NCI-H2029 (cell line): ENCODE measurements at places on chromosomes 16 and 17.

- DNase-seq: no peak
Measured at GRCh38 chr17:83175119-83175821, 95.9 kb downstream of the METRNL start.

DNA sequence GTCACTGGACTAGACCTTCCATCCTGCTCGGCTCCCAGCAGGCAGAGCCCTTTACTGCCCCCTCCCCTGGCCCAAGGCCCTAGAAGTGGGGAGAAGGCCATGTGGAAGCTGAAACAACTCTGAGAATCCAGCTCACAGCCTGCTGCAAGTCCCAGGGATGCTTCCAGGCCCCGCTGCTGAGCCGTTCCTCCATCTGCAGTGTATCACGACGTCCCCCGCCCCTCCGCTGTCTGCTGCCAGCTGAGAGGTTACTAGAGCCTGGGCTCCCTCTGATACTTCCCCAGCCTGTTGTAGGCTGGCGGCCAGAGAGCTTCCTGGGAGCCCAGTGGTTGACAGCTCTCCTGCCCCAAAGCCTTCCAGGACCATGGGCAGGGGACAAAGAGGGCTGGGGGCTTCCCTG lies 118.2 kb downstream of the MGAT5B start:
- DNase-seq: no peak

GRCh38 chr17:45311760-45312476 lies 4.9 kb downstream of the MAP3K14 start:
- DNase-seq: peak; percentile 67

DNA sequence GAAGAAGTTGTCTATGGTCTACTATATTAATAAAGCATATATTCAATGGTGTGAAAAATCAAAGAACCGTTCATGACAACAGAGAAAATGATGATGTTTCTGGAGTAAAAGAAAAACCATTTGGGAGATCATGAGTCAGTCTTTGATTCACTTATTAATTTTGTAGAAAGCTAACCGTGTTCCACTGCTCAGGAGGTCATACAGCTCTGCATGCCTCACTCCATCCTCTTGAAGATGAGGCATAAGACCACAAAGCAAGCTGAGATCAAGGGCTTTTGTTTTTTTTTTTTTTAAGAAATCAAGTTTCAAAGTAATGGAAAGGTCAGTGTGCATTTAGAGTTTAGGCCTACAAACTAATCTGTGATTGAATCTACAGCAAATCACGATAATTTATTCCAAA lies 206.4 kb downstream of the CEP112 start:
- DNase-seq: no peak

DNA sequence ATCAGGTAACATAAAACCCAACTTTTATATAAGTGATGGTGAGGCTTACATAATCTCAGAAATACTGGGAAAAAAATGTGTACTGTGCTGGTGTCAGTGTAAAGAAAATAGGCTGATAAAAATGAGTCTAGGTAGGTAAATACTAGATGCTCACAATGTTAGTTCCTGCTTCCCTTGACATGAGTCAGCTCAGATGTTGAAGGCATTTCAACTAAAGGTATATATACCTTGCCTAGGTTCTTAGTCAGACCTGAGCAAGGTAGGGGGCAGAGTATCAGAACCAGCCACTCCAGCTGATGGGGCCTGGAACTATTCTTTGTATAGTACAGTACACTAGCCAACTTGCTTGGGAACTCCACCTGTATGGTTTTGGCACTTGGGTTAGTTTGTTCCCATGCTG lies 51.0 kb upstream of the CA10 start:
- DNase-seq: no peak

- DNase-seq: no peak
Measured at GRCh38 chr16:66304151-66304550, 62.3 kb upstream of the CDH5 start.

DNA sequence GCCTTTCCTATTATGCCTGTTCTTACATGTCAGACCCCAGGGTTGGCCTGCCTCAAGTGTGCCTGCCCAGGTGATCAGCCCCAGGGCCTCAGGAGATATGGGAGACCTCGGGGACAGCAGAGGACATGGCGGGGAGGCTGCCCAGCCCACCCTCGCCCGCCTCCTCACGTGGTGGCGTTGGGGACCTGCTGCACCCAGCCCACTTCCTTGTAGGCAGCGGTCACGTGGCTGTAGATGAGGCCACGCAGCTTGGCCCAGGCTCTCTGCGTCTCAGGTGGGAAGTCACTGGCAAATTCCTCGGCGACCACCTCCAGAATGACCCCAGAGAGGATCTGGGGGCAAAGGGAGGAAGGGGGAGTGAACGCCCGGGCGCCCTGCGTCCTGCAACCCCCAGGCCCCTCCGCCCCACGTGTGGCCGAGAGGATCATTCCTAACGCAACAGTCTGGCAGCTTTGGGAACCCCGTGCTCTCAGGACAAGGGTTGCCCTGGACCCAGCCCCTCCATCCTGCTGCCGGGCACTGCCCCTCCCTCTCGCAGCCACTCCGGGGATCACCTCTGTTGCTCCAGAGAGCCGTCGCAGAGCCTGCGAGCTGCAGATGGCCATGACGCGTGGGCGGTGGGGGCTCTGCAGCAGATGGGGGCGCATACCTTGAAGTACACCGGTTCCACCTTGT lies 6.6 kb downstream of the CYGB start:
- no peak for DNase-seq

DNA sequence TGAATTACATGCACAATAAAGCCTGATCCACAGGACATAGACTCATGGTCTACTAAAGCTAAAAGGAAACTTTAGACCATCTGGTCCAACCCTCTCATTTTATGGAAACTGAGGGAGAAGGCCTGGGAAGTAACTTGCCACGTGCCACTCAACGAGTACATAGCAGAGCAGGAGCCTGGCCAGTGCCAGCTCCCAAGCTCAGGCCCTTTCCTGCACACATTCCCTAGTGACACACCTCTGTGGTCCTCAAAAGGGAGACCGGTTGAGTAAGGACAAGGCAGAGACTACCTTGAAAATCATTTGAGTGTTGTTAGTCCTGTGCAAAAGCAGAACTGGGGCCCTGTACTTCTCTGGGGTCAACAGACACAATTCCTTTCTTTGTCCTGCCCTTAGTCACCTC lies 2.8 kb downstream of the CCL4L2 start:
- DNase-seq: no peak

GRCh38 chr17:77352441-77352840 lies 211.7 kb downstream of the SEC14L1 start:
- no peak for DNase-seq

GRCh38 chr17:1956134-1956533 lies 69.0 kb downstream of the RTN4RL1 start:
- DNase-seq: no peak

DNA sequence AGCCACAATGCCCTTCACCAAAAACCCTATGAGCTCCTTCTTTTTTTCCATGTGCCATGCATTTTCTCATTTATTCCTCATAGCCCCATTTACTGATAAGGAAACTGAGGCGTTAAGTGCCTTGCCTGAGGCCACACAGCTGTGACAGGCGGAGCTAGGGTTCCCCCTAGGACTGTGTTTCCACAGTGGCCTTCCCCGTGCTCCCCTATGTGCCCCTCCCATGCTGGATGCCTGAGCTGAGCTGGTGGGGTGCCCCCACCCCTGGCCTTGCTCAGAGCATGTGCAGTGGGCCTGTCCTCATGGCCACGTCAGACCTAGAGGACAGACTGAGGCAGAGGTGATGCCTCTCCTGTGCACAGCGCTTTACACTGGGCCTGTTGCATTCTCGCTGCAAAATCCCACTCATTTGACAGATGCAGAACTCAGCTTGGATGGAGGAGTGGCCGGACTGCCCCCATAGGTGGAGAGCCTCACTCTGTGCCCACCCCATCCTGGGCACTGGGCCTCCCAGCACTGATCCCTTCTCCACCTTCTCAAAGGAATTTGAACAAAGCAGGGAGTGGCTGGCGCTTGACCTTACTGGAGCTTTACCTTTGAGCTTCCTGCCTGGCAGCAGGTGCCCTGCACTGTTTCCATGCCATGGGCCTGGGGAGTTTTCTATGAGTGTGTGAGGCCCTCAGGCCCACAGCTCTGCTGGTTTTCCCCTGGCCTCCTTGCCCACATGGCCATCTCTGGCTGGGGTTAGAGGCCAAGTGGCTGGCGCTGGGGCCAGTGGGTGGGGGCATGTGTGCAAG lies 2.6 kb downstream of the MAP2K3 start:
- DNase-seq: no peak

GRCh38 chr16:88437367-88437964 lies 15.6 kb upstream of the ZFPM1 start:
- DNase-seq: no peak

DNA sequence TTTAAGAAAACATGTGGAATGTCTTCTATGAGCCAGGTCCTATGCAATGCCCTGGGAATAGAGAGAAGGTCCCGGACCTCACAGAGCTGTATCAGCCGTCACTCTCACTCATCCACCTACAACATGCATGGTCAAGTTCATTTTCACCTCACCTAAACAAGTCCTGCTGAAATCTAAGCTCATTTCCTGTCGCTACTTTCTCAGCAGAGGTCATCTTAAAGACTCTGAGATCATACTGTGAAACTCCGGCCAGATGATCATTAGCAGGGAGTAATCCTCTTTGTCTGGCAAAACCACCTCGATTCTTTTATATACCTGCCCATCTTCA lies 66.2 kb upstream of the LYRM9 start:
- DNase-seq: no peak

GRCh38 chr17:6085812-6086211 lies 15.6 kb downstream of the WSCD1 start:
- DNase-seq: no peak

DNA sequence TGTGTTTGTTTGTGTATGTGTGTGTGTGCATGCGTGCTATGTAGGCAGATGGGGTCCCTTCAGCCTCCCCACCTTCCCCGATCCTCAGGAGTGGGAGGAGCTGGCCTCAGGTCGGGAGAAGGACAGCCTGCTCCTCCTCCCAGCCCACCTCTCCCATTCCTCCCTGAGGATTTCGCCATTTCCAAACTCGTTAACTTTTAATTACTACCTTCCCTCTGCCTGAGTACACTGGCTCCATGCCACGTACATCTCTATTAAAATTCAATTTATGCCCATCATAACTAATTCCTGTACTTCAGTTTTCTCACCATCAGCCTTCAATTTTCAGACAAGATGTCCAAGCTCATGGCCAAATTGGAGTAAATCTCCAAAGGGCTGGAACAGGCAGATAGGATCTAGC lies 148.6 kb downstream of the SDK2 start:
- DNase-seq: no peak

DNA sequence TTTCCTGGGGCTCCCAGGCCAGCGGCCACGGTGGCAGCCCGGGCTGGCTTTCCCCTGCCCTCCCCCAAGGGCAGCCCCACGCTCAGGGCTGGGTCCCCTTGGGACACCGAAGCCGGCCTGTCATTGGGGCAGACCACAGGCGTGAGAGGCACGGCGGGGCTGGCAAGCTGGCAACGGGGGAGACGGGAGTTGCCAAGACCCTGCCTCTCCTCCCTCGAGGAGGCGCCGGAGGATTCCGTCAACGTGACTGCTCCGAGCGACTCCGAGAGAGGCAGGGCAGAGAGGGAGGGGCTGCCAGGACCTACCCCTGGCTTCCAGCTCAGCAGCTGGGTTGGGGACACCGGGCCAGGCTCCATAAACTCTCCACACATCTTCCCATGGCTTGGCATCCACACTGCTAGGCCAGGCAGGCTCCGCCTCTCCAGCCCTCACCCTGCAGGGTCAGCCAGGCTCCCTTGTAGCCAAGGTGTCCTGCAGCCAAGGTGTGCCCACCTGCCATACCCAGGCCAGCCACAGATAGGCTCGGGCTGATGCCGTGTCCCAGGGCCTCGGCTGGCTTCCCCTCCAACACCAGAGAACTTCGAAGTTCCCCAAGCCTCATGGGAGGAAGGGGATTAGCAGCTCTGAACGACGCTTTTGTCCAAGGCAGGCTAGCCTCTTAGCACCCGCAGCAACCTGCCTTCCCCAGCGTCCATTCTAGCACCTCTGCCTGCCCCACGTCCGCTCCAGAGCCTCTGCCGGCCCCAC lies 25.5 kb downstream of the TIMM22 start:
- DNase-seq: no peak

GRCh38 chr16:86926181-86927094 lies 348.1 kb downstream of the FOXL1 start:
- no peak for DNase-seq

DNA sequence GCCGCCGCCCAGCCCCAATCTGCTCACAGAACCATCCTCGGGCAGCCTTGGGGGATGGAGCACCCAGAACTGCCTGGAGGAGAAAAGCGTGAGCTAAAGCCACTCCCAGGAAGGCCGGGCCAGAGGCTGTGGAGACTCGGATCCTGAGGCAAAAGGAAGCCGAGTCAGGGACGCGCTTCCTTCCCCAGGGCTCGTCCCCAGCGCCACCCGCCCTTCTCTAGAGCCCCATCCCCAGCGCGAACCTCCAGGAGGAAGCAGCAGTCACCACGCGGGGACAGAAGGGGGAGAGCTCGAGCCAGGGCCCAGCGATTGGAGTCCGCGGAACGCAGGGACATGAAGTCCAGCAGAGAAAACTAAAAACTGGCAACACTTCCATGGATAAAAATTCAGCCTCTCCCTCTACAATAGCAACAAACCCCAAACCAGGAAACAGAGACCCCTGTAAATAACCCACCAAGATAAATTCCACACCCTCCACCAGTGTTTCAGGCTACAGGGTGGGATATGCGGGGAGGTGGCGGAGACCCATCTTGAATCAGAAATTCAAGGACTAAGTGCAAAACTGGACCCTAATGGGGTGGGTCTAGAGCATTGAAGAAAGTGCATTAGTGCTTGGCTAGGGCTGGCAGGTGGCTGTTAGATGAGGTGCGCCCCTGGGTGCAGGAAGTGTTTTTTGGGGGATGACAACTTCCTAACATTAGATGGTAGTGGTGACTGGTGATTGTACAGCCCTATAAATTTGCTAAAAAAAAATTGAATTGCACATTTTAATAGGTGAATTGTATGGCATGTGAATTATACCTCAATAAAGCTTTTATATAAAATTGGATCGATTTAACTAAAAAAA lies 116.1 kb upstream of the METRNL start:
- no peak for DNase-seq

GRCh38 chr16:26071101-26071866 lies 379.5 kb downstream of the HS3ST4 start:
- no peak for DNase-seq

- DNase-seq: no peak
Measured at GRCh38 chr16:66364117-66364958, 2.2 kb upstream of the CDH5 start.

DNA sequence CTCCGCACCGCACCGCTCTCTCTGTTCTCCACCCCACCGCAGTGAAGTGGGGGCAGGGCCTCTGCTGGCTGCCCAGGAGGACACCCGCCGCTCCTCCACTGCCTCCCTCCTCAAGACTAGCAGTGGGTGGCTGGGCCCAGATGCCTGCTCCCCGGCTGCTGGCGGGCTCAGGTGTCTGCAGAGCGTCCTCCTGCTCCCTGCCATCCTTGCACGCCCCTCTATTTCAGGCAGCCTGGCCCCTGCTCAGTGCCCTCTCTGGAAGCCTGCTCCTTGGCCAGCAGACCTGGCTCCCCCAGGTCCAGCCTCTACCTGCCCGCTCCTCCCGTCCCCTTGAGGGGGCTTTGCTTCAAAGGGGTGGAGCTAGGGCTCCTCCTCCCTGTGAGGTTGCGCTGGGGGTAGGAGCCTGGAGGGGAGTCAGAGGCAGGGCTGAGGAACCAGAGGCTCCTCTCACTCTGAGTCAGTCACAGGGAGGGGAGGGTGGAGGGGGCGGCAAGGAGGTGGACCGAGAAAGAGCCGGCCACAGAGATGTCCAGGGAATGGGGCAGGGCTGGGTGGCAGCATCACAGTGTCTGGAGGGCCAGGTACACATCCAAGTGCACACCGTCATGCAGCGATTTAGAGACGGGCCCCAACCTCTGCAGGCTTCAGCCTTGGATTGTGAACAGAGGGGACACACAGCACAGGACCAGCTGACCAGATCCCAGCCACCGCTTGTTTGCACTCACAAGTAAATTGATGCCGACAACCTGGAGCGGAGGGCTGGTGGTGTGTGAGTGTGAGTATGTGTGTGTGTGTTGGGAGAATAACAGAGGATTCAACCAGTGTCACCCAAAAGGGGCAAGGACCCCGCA lies 9.8 kb upstream of the TMEM92 start:
- DNase-seq: no peak
